ENCODE measurements at places on chromosomes 1 and 21.
A peak's percentile ranks its signal among the peaks of the same experiment; 100 is the strongest.

DNA sequence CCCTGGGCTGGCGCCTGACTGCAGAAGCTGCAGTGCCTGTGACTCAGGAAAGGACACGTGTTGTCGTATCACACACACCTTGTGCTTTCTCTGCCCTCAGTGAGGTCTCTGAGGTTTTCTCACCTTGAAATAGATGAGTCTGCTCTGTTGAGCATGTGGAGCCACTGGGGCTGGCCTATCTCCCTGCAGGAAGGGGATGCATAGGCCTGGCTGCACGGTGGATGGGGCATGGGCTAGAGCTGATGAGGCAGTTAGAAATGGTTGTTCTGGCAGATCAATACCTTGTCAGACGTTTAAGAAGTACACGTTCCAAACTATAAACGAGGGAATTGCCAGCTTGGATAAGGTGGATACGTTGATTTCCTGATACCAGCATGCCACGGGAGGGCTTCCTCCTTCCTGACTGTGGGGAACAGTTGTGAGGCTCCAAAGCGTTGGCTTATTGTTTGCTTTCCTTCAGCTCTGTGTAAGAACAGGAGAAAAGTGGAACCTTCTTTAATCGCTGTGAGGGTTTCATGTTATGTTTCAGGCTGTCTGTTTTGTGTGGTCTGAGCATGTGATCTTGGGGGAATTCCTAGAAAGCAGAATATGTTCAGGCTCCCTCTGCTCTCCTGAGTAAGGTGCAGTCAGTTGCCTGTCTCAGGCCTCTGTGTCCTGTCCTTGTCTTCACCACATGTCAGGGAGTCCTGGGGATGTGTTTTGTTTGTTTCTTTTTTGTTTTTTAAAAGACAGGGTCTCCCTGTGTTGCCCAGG, 44.8 kb downstream of the PCNT start:
- no peak for DNase-seq

DNA sequence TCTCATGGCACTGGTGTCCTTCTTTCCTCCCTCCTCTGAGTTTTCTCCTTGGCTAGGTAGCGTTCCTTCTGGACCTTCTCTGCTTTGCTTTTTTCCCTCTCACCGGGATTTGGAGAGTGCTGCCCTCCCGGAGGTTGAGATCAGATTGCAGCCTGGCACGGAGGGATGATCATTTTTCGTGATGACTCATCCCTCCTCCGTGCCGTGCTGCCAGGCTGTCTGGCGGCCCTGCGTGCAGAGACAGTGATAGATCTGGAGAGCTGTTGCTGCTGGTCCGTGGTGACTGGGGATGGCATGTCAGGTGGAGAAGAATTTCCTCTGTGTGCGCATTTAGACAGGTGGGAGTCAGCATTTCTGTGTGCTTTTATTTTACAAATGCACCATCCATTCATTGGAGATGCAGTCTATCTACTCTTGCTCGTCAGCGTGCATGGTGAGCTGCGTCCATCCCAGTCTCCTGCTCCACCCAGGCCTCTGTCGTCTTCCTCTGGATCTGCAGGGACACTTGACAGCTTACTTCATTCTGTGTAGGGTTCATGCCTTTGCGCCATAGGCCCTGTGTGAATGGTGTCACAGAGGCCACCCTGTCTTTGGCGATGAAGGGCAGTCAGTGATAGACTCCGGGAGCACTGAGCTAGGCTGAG, 104.4 kb downstream of the PCBP3 start:
- DNase-seq, result peak; percentile 40

- DNase-seq, result no peak
Measured at GRCh38 chr1:24905979-24906720, 23.9 kb downstream of the RUNX3 start.

DNA sequence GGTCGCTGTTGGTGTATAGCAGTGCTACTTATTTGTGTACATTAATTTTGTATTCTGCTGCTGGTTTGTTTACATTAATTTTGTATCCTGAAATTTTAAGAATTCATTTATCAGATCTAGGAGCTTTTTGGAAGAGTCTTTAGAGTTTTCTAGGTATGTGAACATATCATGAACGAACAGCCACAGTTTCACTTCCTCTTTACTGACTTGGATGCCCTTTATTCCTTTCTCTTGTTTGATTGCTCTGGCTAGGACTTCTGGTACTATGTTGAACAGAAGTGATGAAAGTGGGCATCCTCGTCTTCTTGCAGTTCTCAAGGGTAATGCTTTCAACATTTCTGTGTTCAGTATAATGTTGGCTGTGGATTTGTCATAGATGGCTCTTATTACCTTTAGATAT, 1757.9 kb downstream of the BRINP3 start:
- no peak for DNase-seq

DNA sequence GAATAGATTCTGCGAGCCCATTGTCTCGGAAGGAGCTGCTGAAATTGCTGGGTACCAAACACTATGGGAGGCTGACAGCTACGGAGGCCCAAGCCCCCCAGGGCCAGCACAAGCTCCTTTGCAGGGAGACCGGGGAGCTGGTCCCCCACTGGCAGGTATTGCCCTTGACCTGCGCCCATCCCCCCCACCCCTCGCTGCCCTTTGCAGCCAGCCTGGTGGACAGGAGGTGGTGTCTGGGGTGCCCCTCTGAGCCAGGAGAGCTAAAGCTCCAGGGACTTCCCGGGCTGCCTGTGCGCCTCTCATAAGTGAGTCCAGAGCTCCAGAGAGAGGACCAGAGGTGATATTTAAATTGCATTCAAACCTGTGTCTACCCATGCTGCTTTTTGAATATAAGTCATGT, 5.4 kb downstream of the SERTAD4 start:
- DNase-seq, result no peak

GRCh38 chr1:160767395-160768294, 28.3 kb upstream of the LY9 start:
- DNase-seq, result no peak

DNA sequence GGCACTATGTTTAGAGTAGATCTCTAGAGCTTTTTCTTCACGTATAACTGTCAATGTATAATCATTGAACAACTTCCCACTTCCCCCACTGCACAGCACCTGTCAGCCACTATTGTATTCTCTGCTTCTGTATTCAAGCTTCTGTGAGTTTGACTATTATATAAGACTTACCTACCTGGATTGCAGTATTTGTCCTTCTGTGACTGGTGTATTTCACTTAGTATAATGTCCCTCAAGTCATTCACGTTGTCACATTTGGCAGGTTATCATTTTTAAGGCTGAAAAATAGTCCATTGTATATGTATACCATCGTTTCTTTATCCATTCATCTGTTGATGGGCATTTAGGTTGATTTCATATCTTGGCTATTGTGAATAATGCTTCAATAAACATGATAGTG, 969.5 kb upstream of the B3GALT2 start:
- DNase-seq, result no peak

DNA sequence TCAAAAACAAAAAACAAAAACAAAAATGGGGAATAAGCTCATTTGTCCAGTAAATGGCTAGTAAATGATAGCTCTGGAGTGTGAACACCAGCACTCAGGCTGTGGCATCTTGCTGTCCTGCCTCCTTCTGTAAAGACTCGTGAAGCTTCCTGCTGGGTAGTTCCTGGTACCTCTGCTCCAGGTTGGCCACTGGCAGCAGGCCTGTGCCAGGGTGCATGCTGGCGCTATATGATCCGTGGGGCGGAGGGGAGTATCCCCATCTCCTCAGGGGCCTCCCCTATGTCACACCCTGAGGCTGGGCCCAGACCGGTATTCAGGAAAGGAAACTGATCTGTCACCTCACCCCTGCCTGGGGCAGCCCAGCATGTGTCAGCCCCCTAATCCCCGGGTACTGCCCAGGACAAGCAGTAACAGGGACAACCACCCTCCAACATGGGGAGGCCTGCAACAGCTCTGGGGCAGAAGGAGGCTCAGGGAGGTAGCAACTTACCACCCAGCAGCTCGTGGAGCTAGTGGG, 14.1 kb downstream of the ALPL start:
- DNase-seq, result no peak

DNA sequence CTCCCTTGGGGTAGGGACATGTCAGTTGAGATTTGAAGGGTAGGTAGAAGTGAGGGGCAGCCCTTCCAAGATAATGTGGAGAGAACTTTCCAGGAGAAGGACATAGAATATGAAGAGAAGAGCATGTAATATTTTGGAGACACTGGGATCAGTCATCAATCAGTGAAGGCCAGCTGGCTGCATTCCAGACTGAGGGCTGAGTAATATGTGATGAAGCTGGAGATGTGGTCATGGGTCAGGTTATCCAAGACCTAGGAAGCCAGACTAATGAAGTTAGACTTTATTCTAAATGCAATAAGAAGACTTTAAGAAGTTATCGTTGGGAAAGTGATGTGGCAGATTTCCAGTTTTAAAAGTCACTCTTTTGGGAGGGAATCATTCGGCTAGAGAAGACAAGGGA, 262.0 kb downstream of the HMCN1 start:
- peak; percentile 79 for DNase-seq

GRCh38 chr21:45596704-45597318, 46.7 kb upstream of the PCBP3 start:
- peak; percentile 32 for DNase-seq

DNA sequence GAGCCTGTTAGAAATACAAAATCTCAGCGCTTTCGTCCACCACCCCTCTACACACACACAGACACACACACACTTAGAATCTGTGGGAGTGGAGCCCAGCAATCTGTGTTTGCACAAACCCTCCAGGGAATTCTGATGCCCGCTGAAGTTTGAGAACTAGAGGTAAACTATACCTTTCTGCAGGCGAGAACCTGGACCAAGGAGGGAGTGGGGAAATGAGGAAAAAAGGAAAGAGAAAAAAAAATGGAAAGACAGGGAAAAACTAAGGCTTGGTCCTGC, 468 bp upstream of the NIBAN1 start:
- DNase-seq, result no peak

DNA sequence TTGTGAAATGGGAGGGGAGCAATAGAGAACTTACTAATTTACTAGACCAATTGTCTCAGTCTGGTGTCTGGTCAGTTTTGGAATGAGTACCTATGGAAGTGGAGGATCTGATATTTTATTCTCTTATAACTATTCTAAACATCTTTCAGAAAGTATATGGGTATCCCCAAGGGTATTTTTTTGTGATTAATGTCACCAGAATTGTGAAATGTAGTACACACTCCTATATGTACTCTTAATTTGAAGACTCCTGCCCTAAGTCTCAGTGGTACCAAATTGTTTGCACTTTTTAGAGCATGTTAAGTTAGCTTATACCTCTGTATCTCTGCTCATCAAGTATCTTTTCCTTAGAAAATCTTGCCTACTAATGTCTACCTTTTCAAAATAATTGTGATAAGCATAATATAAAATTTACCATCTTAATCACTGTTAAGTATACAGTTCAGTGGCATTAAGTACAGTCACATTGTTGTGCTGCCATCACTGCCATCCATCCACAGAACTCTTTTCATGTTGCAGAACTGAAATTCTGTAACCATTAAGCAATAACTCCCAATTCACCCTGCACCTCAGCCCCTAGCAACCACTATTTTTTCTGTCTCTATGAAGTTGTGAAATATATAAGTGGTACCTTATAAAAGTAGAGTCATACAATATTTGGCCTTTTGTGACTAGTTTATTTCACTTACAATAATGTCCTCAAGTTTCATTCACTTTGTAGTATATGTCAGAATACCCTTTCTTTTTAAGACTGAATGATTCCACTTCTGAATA, 40.5 kb downstream of the SLC30A7 start:
- DNase-seq, result no peak

DNA sequence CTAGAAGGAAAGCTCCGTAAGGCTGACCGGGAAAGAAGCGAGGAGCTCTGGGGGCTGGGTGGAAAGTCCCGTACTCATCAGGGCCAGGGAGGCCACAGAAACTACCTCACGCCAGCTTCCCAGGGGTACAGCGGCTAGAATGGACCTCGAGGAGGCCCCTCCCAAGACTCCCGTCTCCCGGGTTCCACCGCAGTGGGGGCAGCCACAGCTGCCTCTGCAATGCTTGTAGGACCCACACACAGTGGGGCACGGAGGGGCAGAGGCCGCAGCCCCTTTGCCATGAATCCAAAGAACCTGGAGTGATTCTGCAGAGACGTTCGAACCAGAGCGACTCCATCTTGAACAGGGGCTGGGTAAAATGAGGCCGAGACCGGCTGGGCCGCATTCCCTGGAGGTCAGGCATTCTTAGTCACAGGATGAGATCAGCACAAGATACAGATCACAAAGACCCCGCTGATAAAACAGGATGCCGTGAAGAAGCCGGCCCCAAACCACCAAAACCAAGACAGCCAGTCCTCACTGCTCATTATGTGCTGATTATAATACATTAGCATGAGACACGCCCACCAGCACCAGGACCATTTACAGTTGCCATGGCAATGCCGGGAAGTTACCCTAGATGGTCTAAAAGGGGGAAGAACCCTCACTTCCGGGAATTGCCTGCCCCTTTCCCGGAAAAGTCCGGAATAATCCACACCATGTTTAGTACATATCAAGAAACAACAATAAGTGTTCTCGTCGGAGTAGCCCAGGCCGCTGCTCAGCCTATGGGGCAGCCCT, 1.6 kb upstream of the ANKRD65 start:
- DNase-seq, result no peak

GRCh38 chr1:53180226-53180625, 16.4 kb upstream of the CPT2 start:
- DNase-seq, result no peak

DNA sequence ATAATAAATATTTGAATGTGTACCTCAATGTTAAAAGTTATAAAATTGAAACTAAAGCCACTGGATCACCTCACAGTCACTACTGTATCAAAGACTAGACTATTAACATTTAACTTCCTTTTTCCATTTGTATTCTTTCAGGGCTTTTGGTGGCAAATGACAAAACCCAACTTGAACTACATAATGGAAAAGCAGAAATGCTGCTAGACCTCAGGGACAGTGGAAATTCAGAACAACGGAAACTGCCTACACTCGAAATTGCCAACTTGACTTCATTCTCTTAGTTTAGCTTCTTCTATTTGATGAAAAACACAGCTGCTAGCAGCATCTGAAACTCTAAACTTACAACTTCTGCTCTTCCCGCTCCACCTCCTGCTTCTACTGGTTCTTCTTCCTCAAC, 34.9 kb upstream of the NTNG1 start:
- DNase-seq, result no peak

DNA sequence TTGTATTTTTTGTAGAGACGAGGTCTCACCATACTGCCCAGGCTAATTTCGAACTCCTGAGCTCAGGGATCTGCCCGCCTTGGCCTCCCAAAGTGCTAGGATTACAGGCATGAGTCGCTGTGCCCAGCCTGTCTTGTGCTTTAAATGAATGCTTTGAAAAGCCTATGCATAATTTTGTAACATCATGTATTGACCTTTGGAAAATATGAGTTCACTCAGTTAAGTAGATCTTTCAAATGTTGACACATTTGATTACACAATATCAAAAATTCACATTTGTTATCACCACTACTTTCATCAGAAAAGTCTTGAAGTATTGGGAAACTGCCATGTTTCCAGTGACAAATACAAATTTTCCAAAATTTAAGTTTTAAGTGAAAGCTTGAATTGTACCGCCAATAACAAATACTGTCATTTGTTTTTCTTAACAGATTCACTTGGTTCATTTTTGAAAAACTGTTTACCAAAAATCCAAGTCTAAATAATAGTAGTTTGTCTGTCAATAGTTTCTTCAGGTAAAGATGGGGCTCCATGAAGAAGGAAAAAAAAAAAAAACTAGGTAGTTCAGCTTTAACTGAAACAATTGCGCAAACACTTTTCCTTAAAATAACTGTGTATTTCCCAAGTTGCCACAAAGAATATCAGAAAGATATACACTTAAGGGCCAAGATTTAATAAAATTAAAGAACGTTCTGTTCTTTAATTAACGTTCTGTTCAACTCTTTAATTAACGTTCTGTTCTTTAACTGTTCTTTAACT, 233.2 kb upstream of the NR5A2 start:
- no peak for DNase-seq

Measured in astrocyte of the spinal cord (primary cell).